ENCODE measurements at places on chromosomes 6 and 20.
A peak's percentile ranks its signal among the peaks of the same experiment; 100 is the strongest.

DNA sequence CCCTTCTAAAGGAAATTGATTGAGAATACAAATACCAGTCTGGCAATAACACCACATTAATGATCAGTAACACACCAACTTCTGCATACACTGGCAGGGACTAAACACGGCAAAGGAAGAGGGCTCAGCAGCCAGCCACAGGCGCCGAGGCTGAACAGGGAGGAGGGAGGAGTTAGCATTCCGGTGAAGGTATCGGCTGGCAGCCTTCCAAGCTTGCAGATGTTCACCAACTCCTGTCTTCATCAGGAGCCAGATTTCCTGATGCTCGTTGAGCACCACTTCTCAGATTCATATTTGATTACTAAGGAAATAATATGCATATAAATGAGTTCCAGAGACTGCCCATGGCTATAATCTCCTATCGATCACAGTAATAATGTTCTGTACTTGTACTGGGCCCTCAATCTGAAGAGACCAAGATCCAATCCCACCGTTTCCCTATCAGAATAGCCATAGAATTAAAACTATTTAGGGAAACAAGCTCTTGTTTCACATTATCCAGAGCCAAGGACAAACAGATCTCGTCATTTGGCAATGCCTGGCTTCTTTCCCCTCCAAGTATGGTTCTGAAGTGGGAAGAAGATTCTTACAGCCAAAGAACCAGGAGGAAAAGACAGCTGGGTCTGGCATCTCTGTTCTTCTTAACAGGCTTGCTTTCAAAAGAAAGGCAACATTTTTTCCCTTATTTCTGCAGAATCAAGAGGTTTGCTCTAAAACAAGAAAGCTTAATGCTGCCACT is 42.2 kb downstream of the GFOD1 start:
- peak; percentile 84 for DNase-seq

DNA sequence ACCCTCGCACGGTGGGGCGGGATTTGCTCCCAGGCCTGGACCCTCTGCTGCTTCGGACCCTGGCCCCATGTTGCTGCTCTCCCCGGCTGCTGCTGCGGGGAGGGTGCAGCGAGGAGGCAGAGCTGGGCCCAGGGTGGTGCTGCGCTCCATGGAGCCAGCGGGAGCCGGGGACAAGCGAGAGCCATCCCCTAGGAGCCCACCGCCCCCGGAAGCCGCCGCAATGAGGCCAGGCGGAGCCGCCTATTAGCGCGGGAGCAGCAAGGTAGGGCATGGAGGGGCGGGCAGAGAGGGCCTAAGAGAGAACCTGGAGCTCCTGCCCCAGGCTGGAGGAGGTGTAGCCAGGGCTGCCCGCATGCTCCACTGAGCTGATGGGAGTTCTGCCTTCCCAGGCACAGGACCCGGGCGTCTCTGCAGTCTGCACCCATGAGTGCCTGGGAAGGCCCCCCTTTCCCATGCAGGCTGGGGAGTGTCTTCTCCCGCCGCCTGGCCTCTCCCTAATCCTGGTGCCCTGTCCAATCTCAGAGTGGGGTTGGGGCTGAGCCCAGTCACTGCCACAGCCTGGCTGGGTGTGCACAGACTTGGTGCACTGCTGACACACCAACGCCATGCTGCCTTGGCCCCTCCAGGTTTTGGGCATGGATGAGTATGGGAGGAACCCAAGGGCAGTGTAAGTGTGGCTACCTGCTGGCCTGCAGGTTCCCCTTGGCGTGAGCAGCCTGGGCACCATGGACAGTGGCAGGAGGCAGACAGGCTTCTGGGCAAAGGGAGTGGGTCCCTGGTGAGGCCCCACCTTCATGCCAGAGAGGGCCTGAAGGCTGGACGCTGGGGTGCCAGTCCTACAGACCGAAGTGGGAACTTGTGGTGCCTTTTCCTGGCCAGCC is 360.6 kb upstream of the MAP3K7 start:
- no peak for DNase-seq

DNA sequence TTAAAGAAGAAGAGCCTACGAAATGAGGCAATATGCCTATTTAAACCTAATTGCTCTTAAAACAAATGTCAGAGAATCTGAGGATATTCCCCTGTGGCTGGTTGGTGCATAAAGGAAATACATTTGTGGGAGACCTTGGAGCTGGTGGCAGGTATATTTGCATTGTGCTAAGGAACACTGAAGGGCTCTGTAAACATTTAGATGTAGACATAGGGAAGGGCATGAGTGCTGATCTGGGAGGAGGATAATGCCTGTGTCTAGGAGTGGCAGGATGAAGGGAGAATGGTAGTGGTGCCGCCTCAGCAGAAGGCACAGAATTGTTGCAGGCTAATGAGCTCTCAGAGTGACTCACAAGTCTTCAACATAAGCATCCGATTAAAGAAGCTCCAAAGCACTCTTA is 85.8 kb downstream of the CD164 start:
- DNase-seq = peak; percentile 28

DNA sequence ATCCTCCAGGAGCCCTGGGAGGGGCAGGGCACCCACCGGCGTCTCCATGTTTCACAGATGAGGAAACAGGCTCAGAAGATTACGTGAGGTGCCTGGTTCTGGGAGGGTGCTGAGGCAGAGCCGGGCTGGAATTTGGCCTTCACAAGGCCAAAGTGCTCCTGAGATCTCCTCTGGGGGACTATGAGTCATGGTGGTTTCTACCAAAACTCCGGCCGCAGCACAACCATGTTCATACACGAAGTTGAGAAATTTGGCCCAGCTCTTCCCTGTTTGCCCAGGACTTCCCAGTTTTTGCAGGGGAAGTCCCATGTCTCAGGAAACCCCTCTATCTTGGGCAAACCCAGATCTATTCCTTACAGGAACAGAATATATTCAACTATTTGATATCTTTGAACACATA is 172.9 kb upstream of the CDYL start:
- peak; percentile 31 for DNase-seq

GRCh38 chr6:109513571-109514071 is 30.6 kb upstream of the ZBTB24 start:
- DNase-seq = no peak

DNA sequence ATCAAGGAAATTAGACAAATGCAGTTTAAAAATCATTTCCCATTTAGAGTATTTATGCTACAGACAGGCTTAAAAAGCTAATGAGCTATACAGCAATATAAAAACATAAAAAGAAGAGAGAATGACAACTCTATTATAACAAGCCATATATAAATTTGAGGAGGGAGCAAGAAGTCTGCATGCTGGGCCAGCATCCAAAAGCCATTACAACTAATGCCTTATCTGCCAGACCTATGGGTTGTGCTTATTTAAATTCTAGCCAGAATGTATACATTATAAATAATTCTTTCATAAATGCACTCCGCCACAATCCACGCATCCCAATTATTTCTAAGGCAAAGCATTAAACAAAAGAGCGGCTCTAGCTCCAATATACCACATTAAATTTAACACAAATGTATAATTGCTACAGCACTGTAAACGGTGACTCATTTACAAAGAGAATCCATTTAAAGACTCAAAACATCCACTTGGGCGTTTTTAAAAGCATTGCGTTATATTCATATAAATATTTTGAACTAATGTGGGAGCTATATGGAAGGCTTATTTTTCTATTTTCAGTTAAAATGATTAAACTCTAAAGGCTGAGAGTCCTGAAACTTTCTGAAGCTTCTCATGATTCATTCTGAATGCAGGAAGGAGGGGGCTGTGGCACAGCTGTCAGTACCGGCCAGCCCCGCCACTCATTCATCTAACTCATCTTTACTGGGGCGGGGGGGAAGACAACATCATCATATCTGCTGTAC is 37.7 kb upstream of the RAB22A start:
- no peak for DNase-seq

DNA sequence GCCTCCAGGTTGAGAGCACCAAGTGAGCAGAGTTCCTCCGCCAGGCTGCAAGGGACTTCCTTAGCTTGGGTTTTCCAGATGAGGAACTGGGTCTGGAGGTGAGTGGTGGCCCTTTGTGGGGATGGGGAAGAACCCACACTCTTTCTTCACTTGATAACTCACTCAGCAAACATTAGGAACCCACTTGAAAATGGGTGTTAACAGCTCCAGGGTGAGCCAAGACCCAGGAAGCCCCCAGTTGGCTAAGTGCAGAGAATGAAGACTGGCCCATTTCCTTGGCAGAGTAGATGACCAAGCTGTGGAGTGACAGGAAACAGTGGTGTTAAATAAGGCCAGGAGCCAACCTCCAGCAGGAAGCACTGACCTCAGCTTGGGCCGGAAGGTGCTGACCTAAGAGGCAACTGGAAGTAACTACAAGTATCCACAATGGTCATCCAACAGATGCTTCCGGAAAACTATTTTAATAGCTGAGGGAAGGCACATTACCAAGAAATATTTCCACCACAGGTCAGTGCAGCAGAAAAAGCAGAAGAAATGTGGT is 22.7 kb downstream of the MRPL14 start:
- DNase-seq = no peak

GRCh38 chr6:106069478-106069877 is 16.7 kb upstream of the PRDM1 start:
- peak; percentile 25 for DNase-seq

DNA sequence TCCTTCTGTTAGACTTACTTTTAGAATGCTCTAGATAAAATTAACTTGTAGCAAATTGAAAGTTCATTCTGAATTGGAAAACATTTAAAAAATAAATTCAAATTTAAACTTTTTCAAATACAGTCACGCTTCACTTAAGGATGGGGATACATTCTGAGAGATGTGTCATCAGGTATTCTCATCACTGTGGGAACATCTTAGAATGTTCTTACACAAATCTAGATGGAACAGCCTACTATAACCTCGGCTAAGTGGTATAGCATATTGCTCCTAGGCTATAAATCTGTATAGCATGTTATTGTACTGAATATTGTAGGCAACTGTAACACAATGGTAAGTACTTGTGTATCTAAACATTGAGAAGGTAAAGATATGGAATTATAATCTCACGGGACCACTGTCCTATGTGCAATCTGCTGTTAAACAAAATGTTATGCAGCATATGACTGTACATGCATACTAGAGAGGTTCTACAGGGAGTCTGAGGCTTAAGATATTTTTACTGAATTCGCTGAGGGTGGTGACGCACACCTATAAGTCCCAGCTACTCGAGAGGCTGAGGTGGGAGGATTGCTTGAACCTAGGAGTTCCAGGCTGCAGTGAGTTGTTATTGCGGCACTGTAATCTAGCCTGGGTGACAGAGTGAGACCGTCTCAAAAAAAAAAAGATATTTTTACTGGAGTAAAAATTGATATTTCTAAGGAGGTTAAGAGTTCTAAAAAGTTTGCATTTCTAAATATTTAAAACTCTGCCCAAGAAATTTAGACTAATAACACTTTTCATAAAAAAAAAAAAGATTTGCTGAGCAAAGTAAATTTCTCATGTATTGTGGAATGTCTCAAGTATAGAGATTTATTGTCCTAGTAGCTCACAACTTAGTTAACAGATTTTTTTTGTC is 87.3 kb upstream of the TULP1 start:
- no peak for DNase-seq

DNA sequence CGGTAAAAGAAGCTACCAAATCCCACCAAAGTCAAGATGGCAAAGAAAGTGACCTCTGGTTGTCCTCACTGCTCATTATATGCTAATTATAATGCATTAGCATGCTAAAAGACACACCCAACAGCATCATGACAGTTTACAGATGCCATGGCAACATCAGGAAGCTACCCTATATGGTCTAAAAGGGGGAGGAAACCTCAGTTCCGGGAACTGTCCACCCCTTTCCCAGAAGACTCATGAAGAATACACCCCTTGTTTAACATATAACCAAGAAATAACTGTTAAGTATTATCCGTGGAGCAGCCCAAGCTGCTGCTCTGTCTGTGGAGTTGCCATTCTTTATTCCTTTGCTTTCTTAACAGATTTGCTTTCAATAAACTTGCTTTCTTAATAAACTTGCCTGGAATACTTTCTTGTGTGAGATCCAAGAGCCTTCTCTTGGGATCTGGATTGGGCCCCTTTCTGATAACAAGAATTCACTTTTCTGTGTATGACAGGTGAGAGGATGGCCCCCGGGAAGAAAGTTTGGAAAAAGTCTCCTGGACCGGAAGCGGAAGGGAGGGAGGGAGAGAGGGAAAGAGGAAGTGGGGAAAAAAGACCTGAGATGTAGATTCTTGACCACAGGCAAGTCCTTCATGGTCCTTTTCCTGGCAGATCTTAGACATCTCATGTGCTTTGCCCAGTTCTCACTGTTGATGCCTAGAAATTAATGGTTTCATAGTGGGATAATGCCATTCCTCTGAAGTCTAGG is 146.7 kb upstream of the ID4 start:
- DNase-seq = no peak

DNA sequence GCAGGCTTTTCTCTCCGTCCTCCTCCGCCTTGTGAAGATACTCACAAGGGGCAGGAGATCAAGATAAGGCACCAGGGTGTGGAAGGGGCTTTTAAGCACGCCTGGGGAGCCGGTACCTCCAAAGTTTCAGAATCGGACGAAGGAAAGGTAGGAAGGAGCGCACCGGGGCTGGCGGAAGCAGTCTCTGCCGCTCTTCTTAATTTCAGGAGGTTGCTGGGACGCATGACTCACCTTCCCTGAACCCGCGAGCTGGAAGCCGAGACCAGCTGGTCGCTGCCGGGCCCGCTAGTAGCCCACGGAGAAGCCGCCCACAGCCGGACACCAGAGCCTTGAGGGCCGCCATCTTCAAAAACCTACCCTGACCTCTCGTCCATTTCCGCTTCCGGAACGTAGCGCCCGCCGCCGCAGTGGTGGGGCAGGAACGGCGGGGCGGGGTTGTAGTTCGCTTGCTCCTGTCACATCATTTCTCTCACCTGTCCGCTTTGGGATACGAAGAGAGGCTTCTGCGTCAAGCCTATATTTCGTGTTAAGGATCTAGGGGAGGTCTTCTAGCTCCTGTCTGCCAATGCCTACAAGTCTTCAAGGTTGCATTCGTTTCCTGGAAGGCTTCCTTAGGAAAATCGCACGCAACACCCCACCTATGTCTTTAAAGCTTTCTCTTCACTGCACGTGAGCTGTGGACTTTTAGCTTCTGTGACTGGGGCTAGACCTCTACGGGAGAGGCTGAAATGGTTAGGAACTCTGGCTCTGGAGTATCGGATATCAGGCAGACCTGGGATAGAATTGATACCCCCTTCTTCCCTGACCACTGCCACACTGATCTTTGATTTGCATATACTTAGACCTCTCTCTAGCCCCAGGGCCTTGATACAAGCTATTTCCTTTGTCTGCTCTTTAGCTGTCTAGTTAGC is at the start of gene MRPS18A:
Gene MRPS18A (minus strand): TSS at position 355 of the 911 bp plus-strand sequence. CDS start 12 bp downstream, at position 343.
- DNase-seq = peak; percentile 85

- no peak for DNase-seq
Measured at GRCh38 chr6:45655745-45656476, 278.2 kb upstream of the SUPT3H start.

- no peak for DNase-seq
Measured at GRCh38 chr6:33412140-33413009, 1.6 kb downstream of the PHF1 start.

- no peak for DNase-seq
Measured at GRCh38 chr20:60937585-60937984, 314.5 kb upstream of the CDH4 start.

DNA sequence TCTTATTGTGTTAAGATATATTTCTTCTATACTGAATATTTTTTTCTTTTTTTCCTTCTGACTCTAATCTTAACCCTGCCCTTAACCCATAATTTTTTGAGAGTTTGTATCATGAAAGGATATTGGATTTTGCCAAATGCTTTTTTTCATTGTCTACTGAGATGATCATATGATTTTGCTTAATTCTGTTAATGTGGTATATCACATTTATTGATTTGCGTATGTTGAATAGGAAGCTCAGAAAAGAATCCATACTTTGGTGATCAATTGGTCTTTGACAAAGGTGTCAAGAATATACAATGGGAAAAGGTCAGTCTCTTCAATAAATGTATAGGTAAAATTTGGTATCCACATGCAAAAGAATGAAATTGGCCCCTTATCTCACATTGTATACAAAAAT is 588.8 kb upstream of the ADGRB3 start:
- DNase-seq = no peak

GRCh38 chr6:20559924-20560551 is 25.8 kb downstream of the CDKAL1 start:
- DNase-seq = no peak

All from body of pancreas (tissue), 4 donors.